BE2C (cell line): ENCODE measurements at places on chromosomes 7 and 10.

- peak; percentile 68 for DNase-seq
Observed at GRCh38 chr7:146772601-146773000, 656.0 kb downstream of the CNTNAP2 start.

DNA sequence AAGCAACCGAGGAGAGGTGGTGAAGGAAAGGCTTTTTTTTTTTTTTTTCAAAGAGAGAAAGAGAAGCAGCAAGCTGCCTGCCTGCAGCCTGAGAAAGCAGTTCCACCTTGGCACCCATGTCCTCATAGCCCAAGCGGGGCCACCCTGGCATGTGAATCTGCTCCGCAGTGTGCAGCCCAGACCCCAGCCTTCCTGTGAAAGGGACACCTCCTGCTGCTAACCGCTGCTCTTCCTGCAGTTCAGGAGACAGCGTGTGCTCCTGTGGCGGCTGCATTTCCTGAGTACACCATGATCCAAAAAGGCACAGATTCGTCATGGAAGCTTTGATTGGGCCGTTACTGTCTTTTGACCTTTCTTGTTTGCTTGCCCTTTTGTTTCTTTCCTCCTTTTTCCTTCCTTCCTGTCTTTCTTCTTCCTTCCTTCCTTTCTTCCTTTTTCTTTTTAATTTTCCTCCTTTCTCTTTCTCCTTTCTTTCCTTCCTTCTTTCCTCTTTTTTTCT lies 38.1 kb downstream of the IKZF1 start:
- no peak for DNase-seq

DNA sequence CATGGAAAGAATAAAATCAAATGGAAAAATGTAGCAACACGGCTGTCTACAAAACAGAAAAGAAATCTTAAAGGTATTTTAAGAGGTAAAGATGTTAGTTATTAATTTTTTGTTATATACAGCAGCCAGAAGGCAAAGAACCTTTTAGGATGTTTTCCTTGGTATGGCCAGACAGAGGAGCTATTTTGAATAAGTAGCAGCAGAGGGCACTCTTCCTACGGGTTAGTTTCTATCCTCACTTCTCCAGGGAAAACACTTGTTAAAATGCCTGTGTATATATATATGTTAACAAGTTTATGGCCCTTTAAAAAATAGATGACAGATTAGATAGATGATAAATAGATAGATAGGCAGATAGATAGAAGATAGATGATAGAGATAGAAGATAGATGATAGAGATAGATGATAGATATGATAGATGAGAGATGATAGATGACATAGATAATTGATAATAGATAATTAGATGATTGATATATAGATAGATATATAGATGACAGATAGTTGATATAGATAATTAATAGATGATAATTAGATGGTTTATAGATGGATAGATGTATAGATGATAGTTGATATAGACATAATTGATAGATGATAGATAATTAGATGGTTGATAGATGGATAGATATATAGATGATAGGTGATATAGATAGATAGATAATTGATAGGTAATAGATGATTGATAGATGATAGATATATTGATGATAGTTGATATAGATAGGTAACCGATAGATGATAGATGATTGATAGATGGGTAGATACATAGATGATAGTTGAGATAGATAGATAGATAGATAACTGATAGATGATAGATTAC lies 57.8 kb upstream of the WIPF3 start:
- no peak for DNase-seq

- peak; percentile 85 for DNase-seq
Observed at GRCh38 chr10:103772096-103772845, 83.1 kb downstream of the SH3PXD2A start.

DNA sequence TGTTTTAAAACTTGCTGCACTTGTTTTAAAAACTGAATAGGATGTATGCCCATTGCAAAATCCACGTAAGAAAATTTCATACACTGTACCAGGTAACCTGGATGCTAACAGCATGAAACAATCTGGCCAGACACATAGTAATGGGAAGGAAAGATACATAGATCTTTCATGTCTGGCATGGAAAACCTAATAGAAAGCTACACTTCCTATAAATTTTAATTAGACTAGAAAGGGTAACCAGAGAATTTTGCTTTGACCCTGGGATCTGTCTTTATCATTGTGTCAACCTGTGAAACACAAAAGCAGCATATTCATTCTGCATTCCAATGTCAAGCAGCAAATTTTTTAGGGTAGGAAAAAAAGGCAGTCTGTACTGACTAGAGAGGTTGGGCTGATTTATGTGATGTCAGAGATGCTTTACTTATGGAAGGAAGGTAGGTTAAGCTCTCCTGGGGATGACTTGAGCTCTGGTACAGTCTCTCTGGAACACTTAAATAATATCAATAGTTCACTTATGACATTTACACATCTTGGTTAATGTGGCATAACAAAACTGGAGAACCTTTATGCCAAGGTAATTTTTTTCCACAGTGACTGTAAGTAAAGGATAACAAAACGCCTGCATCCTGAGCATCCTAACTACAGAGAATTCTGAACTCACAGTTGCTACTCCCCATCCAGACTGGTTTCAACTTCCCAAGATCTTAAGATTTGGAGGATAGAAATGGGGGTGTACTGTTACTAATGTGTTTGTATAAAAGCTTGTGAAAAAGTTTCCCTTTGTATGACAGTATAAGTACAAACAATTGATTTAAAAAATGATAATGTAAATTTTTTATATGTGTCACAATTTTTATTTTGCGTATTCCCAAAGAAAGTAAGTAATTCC lies 44.7 kb downstream of the DOCK4 start:
- DNase-seq: no peak

DNA sequence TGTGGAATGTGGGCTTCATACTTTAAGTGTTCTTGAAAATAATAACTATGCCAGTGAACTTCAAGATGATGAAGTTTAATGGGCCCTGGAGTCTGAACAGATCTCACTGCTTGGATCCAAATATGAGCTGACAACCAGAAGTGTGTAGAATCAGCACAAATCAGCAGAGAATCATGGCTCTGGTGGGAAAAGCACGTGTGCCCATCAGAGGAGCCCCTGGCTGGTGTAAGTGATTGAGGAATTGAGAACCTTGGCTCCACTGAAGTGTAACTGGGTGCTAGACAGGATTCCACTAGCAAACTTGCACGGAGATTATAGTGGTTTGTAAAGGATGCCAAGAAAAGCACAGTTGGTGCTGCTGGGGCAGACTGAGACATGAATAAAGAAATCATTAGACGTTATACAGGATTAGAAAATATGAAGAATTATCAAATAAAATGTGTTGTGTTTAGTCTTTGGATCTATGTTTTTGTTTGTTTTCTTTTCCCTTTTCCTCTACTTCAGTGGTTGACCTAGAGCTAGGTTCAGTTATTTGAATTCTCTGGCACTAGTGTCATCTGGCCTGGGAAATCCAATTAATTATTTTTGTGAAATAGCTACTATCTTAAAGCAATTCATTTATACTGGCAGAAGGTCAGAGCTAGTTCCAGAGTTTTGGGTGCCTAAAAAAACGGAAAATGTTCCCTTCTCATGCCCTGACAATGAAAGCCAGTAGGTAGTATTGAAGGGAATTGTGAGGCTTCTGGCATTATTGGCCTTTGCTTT lies 175.7 kb upstream of the MEOX2 start:
- no peak for DNase-seq

DNA sequence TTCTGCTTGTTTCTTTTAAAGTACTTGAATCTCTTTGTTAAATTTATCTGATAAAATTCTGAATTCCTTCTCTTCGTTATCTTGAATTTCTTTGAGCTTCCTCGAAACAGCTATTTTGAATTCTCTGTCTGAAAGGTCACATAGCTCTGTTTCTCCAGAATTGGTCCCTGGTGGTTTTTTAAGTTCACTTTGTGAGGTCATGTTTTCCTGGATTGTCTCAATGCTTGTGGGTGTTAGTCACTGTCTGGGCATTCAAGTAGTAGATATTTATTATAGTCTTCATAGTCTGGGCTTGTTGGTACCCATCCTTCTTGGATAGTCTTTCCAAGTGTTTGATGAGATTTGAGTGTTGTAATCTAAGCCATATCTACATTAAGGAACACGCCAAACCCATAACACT lies 1060.6 kb downstream of the LRMDA start:
- no peak for DNase-seq

DNA sequence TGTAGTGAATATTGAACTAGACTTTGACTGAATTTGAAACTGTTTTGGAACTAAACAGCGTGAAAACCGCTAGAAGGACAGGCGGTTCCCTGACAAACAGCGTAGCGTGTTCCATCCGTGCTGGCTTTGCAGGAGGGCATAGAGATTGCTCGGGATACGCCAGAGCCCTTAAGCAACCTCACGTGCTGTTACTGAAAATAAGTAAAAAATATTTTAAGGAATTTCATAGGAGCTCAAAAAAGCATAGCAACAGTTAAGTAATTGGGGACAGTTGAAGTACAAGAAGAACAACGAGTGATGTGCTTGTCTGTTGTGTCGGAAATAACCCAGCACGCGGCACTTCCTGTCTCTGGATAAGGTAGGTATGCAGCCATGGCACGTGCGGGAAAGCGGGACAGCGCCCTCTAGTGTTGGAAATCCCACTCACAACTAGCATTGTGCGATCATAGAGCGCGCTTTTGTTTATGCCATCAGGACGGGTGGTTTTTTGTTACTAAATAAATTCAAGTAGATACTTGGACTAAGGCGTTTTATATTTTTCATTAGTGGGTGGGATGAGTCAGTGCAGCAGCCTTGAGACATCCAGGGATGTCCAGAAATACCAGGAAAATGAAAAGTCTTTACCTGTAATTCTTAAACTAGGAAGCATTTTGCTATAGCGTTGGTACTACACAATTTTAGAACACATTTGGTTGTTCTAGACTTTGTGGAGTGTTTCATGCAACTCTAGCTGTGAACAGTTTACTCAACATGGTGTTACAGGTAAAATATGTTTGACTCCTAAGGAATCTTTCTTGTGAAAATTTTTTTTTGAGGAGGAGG lies 50.4 kb downstream of the DNAJB6 start:
- DNase-seq: peak; percentile 90

- DNase-seq: no peak
Observed at GRCh38 chr10:62689712-62690111, 114.8 kb upstream of the ADO start.

GRCh38 chr10:81179805-81180452 lies 642.2 kb downstream of the SH2D4B start:
- DNase-seq: peak; percentile 6

GRCh38 chr10:34339816-34340553 lies 475.1 kb downstream of the PARD3 start:
- no peak for DNase-seq

GRCh38 chr10:71856619-71857018 lies 5.6 kb upstream of the PSAP start:
- DNase-seq: no peak

DNA sequence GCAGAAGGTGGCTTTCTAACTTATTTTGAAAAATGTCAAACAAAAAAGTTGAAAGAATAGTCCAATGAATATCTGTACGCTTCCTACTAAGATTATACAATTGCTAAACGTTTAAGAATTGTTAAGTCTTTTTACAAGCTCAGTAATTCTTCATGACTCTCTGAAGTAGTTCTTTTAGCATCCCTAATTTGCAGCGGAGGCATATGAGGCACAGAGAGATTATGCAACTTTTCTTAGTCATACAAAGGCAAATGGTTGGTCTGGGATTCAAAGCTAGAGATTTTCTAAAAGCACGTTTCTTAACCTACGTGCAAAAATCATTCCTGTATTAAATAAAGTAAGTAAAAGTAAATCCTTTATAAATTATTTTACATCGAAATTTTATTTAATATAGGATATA lies 254.2 kb downstream of the MAGI2 start:
- no peak for DNase-seq

DNA sequence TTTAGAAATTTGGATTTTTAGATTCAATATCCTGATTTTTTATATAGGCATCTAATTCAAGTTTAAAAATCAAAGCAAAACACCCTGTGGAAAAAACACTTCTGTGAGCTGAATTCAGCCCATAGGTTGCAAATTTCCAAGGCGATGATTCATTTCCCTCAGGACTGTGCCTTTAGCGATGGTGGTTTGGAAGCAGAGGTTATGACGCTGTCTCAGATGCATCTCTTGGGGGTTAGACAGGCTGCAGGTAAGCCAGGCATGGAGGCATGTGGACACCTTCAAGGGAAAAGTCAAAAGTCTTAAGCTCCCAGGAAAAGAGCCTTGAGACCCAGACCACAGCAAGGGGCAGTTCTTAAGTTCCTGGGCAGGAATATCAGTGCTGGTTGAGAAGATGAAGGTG lies 9.5 kb upstream of the FRA10AC1 start:
- DNase-seq: no peak

DNA sequence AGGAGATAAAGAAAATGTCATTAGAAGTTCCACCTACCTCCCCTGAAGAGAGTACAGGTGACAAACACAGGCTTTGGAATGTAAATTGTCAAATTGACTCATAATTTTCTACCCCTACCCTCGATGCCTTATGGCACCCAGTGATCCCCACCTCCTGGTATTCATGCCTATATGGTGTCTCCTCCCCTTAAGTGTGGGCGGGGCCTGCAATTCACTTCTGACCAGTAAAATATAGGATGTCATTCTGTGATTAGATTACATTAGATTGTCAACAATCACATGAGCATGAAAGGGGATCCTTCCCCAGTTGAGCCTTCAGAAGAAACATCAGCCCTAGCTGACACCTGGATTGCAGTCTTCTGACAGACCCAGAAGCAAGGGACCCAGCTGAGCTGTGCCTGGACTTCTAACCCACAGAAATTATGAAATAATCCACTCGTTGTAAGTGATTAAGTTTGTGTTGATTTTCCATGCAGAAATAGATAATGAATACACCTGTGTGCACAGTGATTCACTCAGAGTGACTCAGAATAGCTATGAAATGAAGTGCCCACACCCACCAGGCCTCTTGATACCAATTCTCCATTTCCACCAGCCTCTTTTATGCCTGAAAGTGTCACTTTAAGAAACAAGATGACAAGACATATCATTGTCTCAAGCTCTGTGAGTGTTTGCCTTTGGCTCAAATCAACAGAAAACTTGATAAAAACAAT lies 8.5 kb upstream of the SLC39A12 start:
- no peak for DNase-seq

DNA sequence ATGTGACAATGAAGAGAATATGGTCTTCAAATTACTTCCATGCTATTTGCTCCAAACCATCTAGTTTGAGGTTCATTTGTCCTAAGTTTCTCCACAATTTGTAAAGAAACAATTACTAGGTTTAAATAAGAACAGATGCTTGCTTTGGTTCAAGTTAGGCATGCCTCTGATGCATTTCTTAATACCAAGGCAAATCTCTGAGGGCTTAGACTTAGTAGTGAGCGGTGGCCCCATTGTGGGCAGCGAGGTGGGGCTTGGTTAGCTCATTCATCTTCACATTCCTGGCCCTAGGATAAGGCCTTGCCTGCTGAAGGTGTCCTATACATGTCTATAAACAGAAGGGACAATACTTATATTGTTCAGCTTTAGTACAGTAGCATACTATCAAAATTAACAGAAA lies 52.4 kb upstream of the RHEB start:
- no peak for DNase-seq
